ENCODE measurements at places on chromosomes 5 and 9.

GRCh38 chr5:149526845-149527590, 24.2 kb downstream of the CSNK1A1 start:
- no peak for DNase-seq

DNA sequence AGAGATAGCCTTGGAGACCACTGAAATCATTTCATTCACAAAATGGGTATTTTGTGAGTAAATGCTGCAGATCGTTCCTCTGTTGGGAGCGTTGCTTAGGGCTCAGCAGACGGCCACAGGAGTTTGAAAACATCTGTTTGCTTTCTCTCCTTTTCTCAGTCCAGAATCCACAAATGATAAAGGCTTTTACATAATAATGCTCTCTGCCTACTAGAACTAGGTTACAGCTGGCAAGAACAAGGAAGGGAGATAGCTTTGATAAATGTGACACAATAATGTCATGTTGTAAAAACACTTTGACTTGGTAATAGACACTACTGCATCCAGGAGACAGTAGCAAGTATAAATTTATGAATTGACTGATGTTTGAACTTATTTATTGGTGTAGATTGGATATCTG, 1072.4 kb upstream of the CDH6 start:
- DNase-seq: no peak

GRCh38 chr5:95256991-95257390, 27.9 kb downstream of the MCTP1 start:
- no peak for DNase-seq

DNA sequence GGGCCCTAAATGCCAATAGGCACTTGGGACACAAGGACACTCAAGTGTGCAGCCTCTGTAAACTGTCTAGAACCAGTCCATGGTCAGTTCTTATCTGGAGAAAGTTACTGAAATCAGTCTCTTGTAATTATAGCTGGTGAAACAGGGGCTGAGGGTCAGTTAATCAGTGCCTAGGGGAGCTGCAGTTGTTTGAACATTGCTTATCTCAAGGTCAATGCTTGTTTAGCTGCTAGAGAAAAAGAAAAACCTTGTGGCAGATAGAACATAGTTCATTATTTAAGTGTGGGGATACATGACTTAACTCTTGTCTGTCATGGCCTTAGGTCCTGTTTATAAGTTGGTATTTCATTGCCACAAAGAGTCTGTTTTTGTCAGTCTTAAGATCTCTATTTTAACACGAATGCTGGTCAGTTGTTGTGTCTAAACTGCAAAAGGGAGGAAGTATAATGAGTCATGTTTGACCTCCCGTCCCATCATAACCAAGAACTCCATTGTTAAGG, 108.0 kb downstream of the STARD4 start:
- DNase-seq: no peak

- no peak for DNase-seq
These were observed 269.2 kb downstream of the ACTL7B start for GRCh38 chr9:108586471-108587139.

DNA sequence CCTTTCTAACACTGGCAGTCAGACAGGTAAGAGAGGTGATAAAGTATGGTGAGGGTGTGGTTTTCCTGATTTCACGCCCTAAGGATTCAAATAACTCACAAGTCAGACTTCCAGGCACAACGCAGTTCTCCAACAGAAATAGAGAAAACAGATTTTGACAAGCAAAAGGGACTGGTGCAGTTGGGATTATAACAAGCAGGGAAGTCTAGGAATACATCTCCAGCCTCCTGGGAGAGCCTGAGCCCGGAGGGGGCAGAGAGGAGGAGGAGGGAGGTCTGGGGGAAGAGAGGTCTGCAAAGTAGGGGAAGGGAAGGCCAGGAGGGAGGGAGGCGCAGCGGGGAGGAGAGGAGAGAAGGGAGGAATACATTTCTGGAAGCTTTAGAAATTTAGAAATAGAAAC, 1.6 kb downstream of the CMBL start:
- DNase-seq: no peak

- no peak for DNase-seq
These were observed 38.2 kb downstream of the SERINC5 start for GRCh38 chr5:80217667-80218066.

- DNase-seq: no peak
These were observed 15.3 kb downstream of the ZNF462 start for GRCh38 chr9:106878081-106878837.

DNA sequence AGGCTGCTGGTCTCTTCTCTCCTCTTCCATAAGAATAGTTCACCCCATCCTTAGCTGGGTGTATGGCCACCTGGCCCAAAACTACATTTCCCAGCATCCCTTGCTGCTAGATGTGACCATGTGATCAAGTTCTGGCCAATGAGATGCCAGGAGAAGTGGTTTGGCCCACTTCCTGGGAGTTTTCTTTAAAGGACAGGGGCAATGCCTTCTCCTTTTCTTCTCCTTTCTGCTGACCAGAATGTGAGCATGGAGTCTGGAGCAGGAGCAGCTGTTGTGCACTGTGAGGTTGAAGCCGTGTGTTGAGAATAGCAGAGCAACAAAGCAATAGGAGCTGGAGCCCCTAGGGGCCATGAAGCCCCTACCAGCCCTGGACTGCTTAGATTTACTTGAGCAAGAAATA, 36.8 kb downstream of the C9orf50 start:
- DNase-seq: peak; percentile 83

Measured in femur (tissue), 1 donor.